ENCODE measurements at places on chromosomes 4 and X.

DNA sequence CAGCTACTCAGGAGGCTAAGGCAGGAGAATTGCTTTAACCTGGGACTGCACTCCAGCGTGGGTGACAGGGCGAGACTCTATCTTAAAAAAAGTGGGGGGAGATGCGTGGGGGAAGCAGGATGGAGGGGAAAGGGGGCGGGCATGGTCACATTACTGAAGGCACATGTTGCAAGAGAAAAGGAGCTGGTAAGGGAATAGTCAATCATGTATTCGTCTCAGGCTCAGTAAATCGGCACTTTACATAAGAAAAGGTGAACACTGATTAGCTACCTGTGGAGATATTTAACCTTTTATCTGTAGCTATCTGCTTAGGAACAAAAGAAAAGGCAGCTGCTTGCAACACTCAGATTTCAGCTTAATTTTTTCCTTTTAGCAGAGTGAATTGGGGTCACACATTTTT, 132.5 kb downstream of the PLS3 start:
- no peak for DNase-seq

- DNase-seq: no peak
Observed at GRCh38 chrX:25599061-25599460, 539.1 kb upstream of the MAGEB18 start.

GRCh38 chr4:175767150-175767549, 44.9 kb downstream of the GPM6A start:
- peak; percentile 11 for DNase-seq

- no peak for DNase-seq
Observed at GRCh38 chr4:105996845-105997244, 101.6 kb downstream of the NPNT start.

GRCh38 chr4:84879651-84880200, 86.8 kb downstream of the WDFY3 start:
- no peak for DNase-seq

GRCh38 chrX:13816643-13817627, at the start of gene GPM6B:
Gene GPM6B (minus strand): TSS chrX:13817093. CDS start chrX:13816904, 189 bp downstream.
- no peak for DNase-seq

DNA sequence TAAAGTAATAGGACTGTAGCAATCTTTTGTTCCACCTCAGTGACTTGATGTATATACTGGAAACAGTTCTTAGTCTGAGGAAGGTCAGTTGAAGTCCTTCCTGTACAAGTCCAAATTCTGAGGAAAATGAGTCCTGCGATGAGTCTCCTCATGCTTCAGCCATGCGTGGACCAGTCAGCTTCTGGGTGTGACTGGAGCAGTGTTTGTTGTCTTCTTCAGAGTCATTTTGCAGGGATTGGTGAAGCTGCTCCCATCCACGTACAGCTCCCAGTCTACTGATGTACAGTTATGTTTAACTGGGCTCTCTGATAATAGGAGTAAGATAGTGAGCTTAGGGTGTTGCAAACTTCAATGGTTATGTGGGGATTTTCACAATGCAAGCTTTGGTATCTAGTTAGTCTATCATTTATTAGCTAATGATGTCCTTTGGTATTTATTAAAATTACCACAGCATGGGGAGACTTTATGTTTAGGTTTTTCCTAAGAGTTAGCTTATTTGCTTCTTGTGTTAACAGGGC, 3.4 kb downstream of the UGT2B17 start:
- no peak for DNase-seq

- no peak for DNase-seq
Observed at GRCh38 chr4:73707918-73708577, 32.3 kb upstream of the CXCL8 start.

DNA sequence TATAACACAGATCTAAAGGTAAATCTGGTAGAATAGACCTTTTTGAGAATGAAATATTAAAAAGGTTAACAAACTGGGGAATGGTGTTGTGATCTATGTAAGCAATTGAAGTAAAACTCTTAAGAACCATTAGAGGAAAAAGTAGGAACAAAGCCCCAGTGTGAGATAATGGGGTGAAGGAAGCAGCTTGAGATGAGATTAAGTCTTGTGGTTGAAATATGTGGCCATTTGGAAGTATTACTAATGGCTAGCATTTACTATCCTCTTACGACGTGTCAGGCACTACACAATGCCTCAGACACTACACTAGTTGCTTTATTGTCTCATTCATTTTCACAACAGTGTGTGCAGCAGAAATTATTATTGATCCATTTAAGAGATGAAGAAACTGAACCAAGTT, 25.9 kb upstream of the NDNF start:
- no peak for DNase-seq

- no peak for DNase-seq
Observed at GRCh38 chr4:130705023-130705422, 1609.1 kb downstream of the C4orf33 start.

DNA sequence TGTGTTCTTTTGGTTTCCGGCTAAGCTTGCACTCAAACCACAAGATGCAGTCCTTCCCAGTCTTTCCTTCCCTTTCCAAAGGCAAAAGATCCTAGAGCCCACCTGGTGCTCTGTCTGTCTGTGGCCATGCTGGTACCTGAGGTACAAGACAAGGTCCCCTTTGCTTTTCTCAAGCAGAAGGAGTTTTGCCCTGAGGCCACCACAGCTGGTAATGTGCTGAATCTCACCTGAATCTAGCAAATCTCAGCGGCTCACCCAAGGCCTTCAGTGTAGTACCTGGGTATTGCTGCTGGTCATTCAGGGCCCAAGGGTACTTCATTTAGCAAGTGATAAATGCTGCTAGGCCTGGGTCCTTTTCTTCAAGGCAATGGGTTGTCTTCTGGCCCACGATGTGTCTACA, 20.5 kb upstream of the KLF8 start:
- DNase-seq: no peak

GRCh38 chr4:122831515-122832196, 5.0 kb downstream of the FGF2 start:
- DNase-seq: no peak

- no peak for DNase-seq
Observed at GRCh38 chrX:9923357-9923756, 43.8 kb upstream of the CLDN34 start.

GRCh38 chr4:95869961-95870500, 30.1 kb downstream of the PDHA2 start:
- no peak for DNase-seq

DNA sequence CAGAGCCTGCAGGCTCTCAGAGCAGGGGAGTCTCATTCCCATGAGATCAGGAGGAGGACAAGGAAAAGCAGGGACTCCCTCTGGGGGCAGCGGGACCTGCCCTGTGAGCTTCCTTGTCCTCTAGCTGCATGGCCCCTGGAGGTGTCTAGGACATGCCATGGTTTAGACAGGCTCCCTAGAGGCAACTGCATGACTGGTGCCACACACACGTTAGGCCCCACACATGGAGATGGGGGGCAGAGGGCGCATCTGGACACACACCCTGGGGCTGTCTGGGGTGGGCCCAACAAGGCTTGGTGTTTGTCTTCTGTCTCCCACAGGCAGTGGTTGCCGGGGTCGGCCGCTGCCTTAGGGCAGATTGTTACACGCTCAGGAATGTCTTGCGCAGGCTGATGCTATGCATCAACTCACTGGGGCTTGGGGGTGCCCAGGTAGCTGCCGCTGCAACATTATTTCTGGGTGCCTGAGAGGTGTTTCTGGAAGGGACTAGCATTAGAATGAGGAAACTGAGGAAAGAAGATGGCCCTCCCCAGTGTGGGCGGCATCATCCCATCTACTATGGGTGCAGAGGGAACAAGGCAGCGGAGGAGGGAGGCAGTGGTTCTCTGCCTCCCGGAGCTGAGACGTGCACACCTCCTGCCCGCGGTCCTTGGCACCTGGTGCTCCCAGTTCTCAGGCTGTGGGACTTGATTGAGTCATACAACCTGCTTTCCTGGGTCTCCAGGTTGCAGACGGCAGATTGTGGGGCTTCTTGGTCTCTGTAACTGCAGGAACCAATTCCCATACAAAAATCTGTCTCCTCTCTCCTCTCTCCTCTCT, 32.1 kb upstream of the GPR78 start:
- no peak for DNase-seq

DNA sequence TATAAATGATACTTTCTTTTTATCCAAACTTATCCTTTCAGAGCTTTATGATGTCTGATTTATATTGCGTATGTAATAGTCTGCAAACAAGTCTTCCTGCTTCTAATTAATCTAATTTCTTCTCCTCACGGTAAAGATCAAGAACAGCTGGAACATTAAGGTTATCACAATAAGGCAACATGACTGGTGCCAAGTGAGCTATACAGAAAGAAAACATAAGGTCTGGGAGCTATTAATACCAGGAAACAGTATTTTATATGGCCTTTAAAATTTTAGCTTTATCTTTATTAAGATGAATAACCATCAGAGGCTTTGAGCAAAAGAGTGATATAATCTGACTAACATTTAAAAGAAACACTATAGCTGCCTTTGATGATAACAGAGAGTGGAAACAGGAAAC, 28.7 kb upstream of the CABS1 start:
- no peak for DNase-seq

GRCh38 chr4:165560941-165561340, 182.1 kb downstream of the CPE start:
- DNase-seq: no peak

DNA sequence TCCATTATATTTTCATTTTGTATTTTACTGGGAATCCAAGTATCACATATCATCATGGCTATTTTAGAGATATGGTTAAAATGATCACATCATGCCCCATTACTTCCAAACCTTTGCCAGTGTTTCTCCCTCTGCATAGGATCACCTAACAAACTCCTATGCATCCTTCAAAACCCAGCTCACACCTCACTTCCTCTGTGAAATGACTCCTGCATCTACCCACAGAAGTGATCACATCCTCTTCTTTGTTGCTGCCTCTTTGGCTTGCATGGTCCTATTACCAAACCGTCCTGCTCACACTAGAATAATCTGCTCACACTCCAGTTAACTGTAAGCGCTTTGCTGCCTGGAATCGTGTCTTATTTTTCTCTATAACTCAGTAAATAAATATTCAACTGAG, 74.7 kb upstream of the C4orf50 start:
- no peak for DNase-seq

DNA sequence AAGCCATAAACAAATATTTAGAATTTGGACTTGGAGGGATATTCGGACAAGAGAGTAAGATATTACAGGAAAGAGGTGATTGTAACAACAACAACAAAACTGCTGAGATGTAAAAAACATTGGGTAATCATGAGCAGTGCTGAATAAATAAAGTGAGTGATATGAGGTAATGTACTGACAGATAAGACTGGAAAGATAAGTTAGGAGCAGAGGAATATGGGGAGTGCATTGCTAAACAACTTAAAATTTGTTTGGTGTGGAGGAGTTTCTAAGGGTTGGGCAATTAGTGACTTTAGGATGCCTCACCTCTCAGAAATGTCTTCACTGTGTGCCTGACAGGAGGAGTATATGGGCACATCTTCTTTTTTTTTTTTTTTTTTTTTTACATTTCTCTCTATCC, 637.8 kb upstream of the GRIA3 start:
- no peak for DNase-seq

DNA sequence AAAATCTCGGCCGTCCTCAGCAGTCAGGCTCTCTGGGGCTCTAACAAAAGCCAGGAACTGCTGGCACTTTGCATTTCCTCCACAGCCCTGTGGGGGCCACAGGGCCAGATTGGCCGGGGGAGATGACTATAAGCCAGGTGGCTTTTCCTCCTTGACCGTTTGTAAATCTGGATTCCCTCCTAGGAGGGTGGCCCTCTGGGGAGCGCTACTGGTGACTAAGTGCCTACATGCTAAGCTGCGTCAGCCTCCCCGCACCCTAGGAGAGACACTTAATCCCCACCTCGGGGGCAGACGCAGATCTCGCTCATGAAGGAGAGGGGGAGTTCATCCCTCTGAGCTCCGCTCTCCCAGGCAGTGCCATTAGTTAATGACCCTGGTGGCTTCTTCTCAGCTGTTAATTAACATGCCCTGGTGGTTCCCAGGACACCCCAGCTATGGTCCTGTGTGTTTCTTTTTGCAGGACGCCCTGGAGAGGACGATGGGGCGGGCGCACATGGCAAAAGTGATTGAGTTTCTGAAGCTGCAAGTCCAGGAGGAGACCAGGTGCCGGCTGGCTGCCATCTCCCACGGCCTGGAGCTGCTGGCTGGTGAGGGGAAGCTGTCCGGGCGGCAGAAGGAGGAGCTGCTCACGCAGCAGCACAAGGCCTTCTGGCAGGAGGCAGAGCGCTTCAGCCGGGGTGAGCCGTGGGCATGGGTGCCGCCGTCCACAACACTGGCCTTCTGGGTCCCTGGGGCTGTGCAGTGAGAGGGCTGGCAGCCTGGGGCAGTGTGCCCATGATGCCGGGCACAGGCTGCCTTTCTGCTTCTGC, 41.6 kb downstream of the EVC start:
- DNase-seq: no peak

DNA sequence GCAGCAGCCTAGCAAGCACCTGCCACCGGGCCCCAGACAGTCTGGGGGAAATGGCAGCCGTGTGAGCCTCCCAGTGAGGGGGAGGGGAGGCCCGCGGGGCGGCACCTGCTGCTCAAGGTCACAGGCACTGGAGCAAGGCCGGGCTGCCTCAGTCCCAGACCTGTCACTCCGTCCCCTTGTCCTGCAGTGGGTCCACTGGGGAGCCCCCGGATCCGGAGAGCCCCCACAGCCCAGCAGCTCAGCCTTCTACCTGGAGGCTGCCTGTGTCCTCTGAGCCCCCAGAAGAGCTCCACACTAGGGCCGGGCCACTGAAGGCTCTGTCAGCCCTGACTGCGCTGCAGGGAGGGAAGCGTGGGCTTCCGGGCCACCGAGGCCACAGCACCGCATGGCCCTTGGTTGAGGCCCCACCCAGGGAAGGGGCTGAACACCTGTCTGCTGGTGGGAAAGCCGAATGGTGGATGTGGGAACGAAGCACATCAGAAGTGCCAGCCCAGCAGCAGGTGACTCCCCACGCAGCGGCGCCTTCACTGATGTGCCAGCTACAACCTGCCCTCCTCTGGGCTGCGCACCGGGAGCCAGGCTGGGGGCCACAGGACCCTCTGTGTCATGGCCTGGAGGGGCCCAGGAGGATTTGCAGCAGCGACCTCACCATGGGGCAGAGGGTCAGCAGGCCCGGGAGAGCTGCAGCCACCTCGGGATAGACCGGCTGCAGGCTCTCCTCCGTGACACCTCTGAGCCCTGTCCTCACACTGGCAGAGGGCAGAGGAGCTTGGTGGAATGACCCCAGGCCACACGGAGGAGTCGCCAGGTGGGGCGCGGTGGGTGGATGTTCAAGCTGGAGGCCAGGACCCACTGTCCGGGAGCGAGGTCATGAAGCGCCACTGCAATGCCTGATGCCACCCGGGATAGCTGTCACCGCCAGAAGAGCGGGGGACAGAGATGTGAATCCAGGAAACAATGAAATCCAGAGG, 35.0 kb upstream of the MXD4 start:
- DNase-seq: no peak

DNA sequence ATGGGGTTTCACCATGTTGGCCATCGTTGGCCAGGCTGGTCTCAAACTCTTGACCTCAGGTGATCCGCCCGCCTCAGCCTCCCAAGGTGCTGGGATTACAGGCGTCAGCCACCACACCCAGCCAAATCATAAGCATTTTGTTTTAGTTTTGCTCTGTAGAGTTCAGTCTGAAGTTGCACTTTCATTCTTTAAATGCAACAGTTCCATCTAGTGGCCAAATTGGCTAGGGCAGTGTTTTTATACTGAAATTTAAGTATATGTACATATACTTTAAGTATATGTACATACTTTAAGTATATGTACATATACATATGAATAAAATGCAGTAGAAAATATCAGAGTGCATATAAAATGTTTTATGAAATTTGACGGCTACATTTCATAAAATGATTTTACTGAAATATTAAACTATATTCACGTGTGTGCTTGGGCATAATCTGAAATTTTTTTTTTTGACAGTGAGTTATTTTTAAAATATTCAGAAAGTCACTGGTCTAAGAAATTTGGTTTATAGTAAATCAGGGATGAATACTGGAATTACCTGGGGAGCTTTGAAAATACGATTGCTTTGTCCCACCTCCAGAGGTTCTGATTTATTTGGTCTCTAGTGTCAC, 145.5 kb downstream of the NWD2 start:
- DNase-seq: peak; percentile 25
